CD4-positive, alpha-beta T cell treated with Interleukin-2 at 100 ng/mL for 4 hours (primary cell): ENCODE measurements at places on chromosomes 3 and 15.

DNA sequence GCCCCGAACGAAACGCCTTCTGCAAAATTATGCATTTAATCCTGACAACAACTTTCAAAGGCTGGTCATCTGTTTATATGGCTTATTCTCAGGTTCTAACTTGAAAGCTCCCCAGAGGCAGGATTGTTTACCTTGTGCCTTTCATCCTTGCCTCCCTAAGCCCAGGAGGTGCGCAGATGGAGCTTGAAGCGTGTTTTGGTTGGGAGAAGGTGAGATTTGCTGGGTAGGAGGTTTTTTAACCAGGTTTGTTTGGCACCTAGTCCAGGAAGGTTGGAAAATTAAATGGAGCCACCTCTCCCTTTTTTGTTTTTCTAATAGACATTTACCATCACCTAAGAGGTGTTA lies 675 bp downstream of the TSEN2 start:
- no peak for DNase-seq

DNA sequence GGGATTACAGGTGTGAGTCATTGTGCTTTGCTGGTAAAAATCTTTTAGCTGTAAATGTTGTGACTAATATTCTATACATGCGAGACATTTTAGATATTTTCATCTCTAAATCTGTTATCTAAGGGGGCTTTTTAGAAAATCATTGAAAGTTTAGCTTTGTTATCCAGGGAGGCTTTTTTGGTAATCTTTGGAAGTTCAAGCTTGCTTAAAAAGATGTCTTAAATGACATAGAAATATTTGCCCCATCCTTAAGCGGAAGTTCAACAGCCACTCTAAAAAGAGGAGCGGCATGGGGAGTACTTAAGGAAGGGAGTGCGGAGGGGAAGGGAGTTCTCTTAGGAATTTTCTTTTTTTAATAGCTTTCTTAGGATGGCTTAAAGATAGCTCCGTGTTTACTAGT lies 26.1 kb downstream of the DNAJC13 start:
- DNase-seq, result no peak

DNA sequence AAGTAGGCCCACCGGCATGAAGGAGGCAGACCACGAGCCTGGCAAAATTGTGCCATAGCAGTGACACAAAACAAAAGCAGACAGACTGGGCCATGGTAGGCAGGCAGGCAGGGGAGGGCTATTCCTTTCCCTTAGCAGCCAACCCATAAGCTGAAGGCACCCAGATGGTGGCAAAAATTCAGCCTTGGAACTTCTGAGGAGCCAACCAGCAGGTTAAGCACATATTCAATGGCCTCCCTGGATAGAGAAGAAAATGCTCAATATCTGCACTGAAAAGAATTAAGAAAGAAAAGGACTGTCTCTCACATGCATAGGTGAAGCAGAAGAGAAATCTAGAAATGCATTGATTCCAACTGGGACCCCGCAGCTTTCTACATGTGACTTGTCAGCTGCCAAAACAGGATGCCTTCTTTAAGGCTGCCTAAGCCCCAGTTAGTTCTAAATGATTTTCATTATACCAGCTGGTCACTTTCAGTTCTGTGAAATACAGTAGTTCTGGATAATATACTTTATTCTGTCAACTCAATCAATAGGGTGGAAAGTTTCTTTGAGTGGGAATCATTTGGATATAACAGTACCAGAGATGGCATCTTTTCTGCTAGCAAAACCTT lies 2.7 kb downstream of the PRICKLE2 start:
- DNase-seq, result no peak

- no peak for DNase-seq
These were observed 83.6 kb upstream of the OCA2 start for GRCh38 chr15:28182731-28183130.

GRCh38 chr15:37764733-37765191 lies 169.7 kb upstream of the TMCO5A start:
- peak; percentile 22 for DNase-seq

- no peak for DNase-seq
These were observed at the start of gene GATA2 for GRCh38 chr3:128492671-128493569. GATA2 (minus strand) TSS chr3:128493201; CDS start chr3:128487031, 6,170 bp downstream.

DNA sequence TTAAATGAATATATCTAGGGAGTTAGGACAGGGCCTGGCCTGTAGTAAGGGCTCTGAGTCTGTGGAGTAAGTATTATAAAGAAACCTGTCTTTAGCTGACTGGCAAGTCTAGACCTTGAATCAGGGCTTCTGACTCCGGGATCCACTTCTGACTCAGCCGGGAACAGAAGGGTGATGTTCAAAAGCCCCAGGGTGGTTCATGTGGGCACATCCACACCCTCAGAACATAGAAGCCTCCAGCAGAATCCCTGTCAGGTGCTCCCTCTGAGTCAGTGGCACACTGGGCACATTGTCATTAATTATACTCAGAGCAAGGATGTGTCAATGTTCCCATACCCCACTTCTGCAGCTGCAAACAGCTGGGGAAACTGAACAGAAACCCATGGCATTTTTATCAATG lies 26.7 kb upstream of the SNRK start:
- no peak for DNase-seq

DNA sequence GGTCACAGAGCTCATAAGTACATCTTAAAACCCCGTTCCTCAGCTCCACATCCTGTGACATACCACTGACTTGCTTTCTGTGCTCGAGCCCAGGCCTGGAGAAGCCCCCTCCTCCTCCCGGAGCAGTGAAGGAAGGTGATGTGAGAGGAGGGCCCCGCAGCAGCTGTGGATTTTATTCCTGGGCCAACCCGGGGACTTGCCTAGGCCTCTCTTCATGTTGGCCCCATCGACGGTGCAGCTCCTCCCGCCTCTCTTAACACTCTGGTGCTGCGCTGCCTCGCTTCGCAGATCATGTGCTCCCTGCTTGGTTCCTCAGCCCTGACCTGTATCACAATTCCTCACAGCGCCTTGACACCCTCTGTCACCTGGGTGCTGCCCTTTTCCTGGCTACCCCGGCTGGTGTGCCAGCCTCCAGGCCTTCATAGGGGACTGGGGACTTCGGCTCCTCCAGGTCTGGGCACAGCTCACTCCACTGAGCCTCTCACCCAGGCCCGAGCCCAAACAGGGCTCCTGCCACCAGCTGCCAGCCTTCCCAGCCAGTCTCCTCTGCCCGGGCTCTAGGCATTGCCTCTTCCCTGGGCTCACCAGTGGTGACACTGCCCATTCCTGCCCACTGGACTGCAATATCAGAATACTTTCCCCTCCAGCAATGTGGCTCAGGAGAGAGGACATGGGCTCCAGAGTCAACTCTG lies 21.5 kb downstream of the MAGEF1 start:
- DNase-seq, result no peak

GRCh38 chr15:37218351-37218916 lies 118.1 kb upstream of the MEIS2 start:
- no peak for DNase-seq

- DNase-seq, result no peak
These were observed 45.4 kb downstream of the IGF2BP2 start for GRCh38 chr3:185779461-185779860.

- no peak for DNase-seq
These were observed 558.0 kb downstream of the FOXP1 start for GRCh38 chr3:71025516-71025915.

DNA sequence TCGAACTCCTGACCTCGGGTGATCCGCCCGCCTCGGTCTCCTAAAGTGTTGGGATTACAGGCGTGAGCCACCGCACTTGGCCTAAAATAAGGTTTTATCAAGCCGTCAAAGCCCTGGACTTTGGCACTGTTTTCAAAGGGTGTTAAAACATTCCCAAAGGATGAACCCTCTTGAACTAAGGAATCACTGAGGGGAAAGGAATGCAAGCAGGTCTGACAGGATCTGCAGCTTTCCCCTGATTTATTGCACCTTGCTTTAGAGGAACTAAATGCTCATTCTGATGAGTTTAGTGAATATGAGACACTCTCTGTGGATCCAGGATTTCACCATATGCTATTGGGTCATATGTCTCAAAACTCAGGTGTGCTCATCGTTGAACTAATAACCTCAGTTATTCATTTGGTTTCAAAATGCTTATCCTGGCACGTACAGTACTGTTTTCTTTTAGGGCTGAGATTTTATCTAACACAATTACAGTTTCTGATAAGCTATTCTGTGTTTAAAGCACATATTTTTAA lies 63.0 kb upstream of the TSC22D2 start:
- no peak for DNase-seq

GRCh38 chr15:60392986-60393790 lies 4.6 kb downstream of the ANXA2 start:
- peak; percentile 25 for DNase-seq

DNA sequence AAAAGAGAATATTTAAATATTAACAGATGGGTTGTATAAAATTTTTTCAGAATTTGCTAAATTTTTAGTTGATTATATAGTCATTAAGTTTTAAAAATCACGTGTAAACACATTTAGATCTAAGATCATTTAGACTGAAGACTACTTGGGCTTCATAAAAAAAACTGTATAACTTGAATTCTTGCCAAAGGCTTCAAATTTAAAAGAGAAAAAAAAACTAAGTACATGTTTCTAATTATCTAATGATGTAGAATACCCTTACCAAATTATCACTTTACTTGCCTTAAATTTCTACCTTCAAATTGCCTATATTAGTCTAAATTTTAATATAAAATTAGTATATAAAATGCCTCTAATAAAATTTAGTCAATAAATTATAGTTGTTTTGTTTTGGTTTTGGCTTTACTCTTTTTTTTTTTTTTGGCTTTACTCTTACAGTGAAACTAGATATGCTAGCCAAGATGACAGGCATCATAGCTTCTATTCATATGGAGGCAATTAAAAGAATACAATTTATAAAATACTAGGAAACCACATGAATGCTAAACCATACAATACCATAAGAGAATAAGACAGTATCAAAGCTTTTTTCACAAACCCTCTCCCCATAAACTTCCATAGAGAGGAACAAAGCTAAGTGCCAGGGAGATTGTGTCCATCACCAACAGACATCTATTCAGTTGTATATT lies 183.1 kb upstream of the KCNMB2 start:
- DNase-seq, result no peak

GRCh38 chr3:72186400-72186855 lies 401.5 kb upstream of the PROK2 start:
- DNase-seq, result no peak

DNA sequence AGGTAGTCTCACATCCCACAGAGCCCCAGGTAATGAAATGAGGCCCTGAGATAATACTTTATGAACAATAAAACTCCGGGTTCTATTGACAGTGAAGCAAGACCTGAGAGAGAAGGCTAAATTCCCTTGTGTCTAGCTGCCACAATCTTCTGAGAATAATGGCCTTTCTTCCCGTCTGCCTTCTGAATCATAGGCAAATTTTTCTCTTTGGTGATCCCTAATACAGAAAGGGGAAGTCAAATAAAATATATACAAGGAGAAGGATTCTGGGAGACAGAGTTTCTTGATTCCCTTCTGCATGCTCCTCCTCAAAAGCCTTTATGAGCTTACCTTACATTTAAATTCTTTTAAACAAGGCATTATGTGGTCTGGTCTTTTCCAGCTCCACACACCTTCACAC lies 29.9 kb upstream of the CCR2 start:
- DNase-seq, result no peak

- no peak for DNase-seq
These were observed 45.7 kb downstream of the TGM4 start for GRCh38 chr3:44920081-44920480.

DNA sequence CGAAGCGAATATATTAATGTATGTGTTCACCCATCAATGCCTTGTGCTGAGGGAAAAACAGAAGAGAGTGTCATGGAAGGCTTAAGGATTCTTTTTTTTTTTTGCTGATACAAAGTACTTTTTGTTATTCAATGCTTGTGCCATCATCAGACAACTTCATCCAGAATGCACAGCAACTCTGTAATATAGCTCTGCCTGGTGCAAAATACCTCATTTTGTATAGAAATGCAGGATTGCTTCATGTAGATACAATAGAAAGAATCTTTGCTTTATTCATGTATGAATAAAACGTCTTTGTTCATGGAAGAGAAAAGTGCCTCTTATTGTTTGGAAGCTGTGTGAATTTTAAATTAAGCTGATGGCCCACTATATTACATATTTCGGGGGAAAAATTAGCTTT lies 62.9 kb downstream of the SH3GL3 start:
- DNase-seq, result no peak
